ENCODE measurements at places on chromosomes 11 and 22. TPM values are rescaled to one million over a fixed set of nuclear protein-coding genes. Genes with fewer than 3 reads are reported as not detected.

- H3K36me3 ChIP-seq: no peaks in the 10 kb centered on the region
- H3K4me1 ChIP-seq: peaks cover 32% of the 10 kb centered on the region
- no peaks in the 10 kb centered on the region for H3K27me3 ChIP-seq
- H3K27ac ChIP-seq: no peak overlapping the region
Measured at GRCh38 chr11:121249039-121249663, 43.4 kb upstream of the SC5D start.

- no peaks in the 10 kb centered on the region for H3K36me3 ChIP-seq
- H3K27me3 ChIP-seq: no peaks in the 10 kb centered on the region
- H3K27ac ChIP-seq: no peak overlapping the region
- peaks cover 3% of the 10 kb centered on the region for H3K4me1 ChIP-seq
- no peak overlapping the region for H3K4me3 ChIP-seq
Measured at GRCh38 chr22:27571463-27572277, 229.9 kb downstream of the MN1 start.

DNA sequence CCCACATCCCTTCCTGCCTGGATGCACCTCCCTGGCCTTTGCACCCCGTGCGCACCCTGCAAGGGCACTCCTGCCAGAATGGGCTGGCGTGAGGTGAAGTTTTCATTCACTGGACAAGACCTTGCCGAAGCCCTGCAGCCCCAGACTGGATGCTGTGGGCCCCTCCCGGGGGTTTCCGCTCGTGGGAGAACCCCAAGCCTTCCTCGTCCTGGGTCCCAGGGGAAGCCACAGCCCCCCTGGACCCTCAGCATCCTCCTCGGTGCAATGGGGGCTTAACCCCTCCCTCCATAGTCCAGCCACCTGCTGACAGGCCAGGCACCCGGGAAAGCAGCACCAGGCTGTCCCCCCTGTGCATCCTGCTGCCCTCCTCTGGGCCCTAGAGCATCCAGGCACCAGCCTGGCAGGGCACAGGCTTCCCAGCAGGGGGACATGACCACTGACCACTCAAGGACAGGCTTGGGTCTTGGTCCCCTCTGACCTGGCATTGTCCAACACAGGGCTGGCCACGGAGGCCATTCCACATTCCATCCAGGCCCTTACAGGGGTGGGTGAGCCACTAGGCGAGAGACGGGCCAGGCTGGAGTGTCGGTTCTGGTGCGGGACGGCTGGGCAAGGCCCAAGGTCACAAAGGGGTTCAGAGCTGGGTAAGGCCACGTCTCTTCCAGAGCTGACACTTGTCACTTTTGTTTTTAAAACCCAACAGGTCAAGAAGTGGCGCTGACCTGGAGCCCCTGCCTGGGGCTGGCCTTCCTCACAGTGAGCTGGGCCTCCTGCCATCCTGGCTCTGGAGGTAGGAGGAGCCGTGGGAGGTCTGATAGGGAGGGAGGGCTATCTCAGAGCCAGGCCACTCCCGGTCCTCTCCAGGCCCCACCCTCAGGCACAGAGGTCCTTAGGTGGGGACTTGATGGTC, 41.5 kb upstream of the PPARA start:
- no peak overlapping the region for H3K4me3 ChIP-seq
- peaks cover 7% of the 10 kb centered on the region for H3K4me1 ChIP-seq
- no peaks in the 10 kb centered on the region for H3K27me3 ChIP-seq
- no peaks in the 10 kb centered on the region for H3K36me3 ChIP-seq
- peak; percentile 48 for DNase-seq
- H3K27ac ChIP-seq: peak overlapping the region; percentile 26

GRCh38 chr22:44331881-44332714, 19.3 kb upstream of the SHISAL1 start:
- H3K27ac ChIP-seq: no peak overlapping the region
- peak overlapping the region; percentile 17 for H3K4me3 ChIP-seq
- DNase-seq: peak; percentile 80
- H3K4me1 ChIP-seq: no peaks in the 10 kb centered on the region

DNA sequence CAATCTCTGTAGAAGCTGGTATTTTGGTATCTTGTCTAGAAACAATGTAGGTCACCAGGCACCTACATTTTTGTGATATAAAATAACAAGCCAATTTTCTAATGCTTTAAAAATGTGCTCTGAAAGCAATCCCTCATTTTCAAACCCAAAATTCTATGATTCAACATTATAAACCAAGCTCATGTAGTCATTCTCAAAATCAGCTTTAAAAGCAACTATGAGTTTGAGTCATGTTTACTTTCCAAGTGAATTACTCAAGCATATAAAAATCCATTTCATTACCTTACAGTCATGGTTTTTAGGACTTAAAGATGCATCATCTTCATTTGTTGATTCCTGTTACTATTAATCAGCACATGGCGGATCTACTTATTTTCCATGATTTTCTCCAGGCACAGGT, 216.4 kb downstream of the GRM5 start:
- DNase-seq: no peak
- no peaks in the 10 kb centered on the region for H3K4me1 ChIP-seq
- no peaks in the 10 kb centered on the region for H3K27me3 ChIP-seq

GRCh38 chr11:66371627-66372415, at the start of gene SLC29A2:
TSS of gene SLC29A2 (minus strand) at chr11:66371760. CDS start at chr11:66371591, 169 bp downstream.
- peak within 1 kb of the TSS; percentile 95 for H3K27ac ChIP-seq
- peak; percentile 96 for DNase-seq

- H3K27me3 ChIP-seq: no peaks in the 10 kb centered on the region
- H3K4me3 ChIP-seq: no peak overlapping the region
- no peak for DNase-seq
Measured at GRCh38 chr11:110434952-110435779, 5.4 kb downstream of the FDX1 start.

GRCh38 chr22:26570115-26570514, 19.8 kb downstream of the TPST2 start:
- no peak overlapping the region for H3K4me3 ChIP-seq
- no peak overlapping the region for H3K27ac ChIP-seq
- no peak for DNase-seq
- no peaks in the 10 kb centered on the region for H3K27me3 ChIP-seq
- no peaks in the 10 kb centered on the region for H3K36me3 ChIP-seq
- no peaks in the 10 kb centered on the region for H3K4me1 ChIP-seq

GRCh38 chr11:67265633-67266448, 432 bp upstream of the GRK2 start:
- peak; percentile 67 for DNase-seq
- H3K27me3 ChIP-seq: no peaks in the 10 kb centered on the region
- H3K36me3 ChIP-seq: no peaks in the 10 kb centered on the region
- H3K27ac ChIP-seq: no peak overlapping the region

DNA sequence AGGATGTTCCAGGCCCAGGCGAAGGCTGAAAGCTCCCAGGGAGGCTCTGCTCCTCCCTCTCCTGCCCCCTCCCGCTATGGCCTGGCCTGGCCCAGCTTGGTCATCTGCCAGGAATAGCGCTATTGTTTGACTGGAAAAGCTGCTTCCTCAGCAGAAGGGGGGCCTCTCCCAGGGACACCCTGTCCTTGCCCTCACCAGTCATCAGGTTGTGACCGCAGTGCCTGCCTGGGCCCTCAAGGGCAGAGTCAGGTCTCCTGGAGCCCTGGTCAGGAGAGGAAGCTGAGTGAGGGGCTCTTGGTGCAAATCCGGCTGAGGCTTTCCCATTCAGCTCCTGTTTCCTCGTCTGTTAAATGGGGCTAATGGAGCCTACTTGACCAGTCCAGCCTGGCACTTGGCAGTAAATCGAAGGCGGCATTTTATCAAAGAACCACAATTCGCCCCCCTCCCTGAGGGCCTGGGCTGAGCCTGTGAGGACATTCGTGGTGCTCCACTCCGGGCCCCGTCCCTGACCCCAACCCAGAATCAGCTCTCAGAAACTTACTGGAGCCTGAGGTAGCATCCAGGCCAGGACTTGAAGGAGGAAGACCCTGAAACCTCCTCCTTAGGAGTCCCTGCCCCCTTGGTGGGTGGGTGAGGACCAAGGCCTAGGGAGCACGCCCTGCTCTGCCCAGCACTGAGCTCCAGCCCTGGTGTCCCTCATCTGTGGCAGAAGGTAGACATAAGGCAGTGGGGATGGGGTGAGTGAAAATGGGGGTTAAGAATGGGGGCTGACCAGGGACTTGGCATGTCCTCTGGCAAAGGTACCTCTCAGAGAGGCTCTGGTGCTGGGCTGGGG, 2.0 kb upstream of the CASTOR1 start:
- H3K27ac ChIP-seq: peak overlapping the region; percentile 38
- no peaks in the 10 kb centered on the region for H3K27me3 ChIP-seq
- DNase-seq: peak; percentile 86
- H3K4me1 ChIP-seq: peaks cover 13% of the 10 kb centered on the region

GRCh38 chr11:41799754-41800153, 340.3 kb upstream of the LRRC4C start:
- no peaks in the 10 kb centered on the region for H3K27me3 ChIP-seq
- no peak for DNase-seq
- H3K27ac ChIP-seq: no peak overlapping the region
- H3K36me3 ChIP-seq: no peaks in the 10 kb centered on the region
- no peaks in the 10 kb centered on the region for H3K4me1 ChIP-seq

GRCh38 chr11:119706887-119707286, 22.1 kb downstream of the NECTIN1 start:
- no peak for DNase-seq
- no peak overlapping the region for H3K4me3 ChIP-seq
- no peaks in the 10 kb centered on the region for H3K27me3 ChIP-seq
- no peaks in the 10 kb centered on the region for H3K36me3 ChIP-seq
- H3K27ac ChIP-seq: no peak overlapping the region

DNA sequence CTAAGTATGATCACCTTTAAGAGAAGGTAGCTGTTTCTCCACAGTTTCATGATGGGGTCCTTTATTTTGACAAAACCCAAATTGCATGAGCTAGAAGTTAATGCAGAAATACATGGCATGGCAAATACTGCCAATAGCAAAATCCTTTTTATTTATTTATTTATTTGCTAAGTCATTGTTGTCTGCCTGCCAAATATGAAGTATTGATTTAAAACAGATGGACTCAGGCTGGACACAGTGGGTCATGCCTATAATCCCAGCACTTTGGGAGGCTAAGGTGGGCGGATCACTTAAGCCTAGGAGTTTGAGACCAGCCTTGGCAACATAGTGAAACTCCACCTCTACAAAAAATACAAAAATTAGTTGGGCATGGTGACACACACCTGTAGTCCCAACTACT, 52.4 kb downstream of the LARGE2 start:
- DNase-seq: no peak
- no peak overlapping the region for H3K4me3 ChIP-seq
- H3K27me3 ChIP-seq: no peaks in the 10 kb centered on the region

GRCh38 chr11:32087597-32087996, 3.3 kb upstream of the RCN1 start:
- H3K36me3 ChIP-seq: no peaks in the 10 kb centered on the region
- no peaks in the 10 kb centered on the region for H3K4me1 ChIP-seq
- H3K27ac ChIP-seq: no peak overlapping the region
- no peaks in the 10 kb centered on the region for H3K27me3 ChIP-seq
- no peak overlapping the region for H3K4me3 ChIP-seq

DNA sequence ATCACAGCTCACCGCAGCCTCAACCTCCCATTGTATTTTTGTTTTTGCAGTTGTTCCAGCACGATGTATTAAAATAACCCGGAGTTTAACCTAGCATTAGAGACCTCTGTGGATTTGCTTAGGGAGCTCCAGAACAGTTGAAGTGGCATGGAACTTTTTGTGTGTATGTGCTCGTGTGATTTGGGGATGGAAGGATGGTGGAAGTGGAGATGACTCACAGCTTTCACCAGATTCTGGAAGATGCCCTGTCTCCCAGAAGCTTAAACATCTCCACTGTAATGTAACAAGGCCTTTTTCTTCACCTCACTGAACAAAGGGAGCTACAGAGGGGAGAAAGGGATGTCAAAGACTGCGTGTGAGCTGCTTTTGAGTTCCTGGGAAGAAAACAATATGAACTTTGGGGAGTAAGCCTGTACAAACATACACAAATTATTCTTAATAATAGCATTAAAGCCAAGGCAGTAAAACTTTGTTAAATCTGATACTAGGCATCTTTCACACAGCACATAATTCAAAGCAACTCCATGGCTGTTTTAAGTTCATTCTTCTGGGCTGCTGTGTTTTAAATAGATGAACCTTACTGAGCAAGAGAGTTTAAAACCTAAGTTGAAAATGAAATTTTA, 226.4 kb downstream of the ADAMTS15 start:
- H3K27me3 ChIP-seq: no peaks in the 10 kb centered on the region
- no peak overlapping the region for H3K4me3 ChIP-seq
- peaks cover 18% of the 10 kb centered on the region for H3K4me1 ChIP-seq
- DNase-seq: peak; percentile 37
- no peaks in the 10 kb centered on the region for H3K36me3 ChIP-seq
- no peak overlapping the region for H3K27ac ChIP-seq

DNA sequence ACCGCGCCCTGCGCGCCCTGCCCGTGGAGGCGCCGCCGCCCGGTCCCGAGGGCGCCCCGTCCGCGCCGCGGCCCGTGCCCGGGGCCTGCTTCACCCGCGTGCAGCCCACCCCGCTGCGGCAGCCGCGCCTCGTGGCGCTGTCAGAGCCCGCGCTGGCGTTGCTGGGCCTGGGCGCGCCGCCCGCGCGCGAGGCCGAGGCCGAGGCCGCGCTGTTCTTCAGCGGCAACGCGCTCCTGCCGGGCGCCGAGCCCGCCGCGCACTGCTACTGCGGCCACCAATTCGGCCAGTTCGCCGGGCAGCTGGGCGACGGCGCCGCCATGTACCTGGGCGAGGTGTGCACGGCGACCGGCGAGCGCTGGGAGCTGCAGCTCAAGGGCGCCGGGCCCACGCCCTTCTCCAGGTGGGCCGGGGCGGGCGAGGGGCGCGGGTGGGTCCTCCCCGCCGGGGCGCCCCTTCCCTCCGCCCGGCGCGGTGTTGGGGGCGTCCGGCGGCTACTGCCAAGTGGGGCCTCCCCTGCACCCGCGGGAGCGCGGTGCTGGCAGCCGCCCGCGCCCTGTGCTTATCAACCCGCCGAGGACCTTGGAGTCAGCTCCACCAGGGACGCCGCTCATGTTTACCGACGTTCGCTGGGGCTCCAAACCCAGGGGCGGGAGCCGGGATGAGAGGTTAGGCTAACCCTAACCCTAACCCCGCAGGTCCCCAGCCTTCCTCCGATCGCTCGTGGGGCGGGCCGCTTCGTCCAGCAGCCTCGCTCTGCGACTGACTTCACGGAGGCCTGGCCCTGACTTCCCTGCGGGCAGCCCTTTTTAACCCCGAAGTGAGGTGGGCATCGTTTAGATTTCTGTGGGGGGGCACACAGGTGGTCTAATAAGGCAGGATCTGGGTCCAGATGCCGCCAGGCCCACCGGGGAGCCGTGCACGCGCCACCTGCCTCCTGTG, 649 bp downstream of the SELENOO start:
- H3K27me3 ChIP-seq: no peaks in the 10 kb centered on the region
- peak overlapping the region; percentile 61 for H3K4me3 ChIP-seq
- H3K36me3 ChIP-seq: peaks cover 17% of the 10 kb centered on the region
- peaks cover 10% of the 10 kb centered on the region for H3K4me1 ChIP-seq
- peak overlapping the region; percentile 66 for H3K27ac ChIP-seq
- peak; percentile 49 for DNase-seq

CCDC88B gene
- 5.9 TPM for total RNA-seq

TEAD1 gene
- 105 TPM for total RNA-seq

TSGA10IP gene
- not detected for total RNA-seq

TRIM49 gene
- not detected for total RNA-seq

UBQLN3 gene
- total RNA-seq: 1.9 TPM

OR4D5 gene
- 0.15 TPM for total RNA-seq

OR10A2 gene
- total RNA-seq: not detected

Data from cardiac muscle cell (in vitro differentiated cells and primary cell).